ENCODE measurements at places on chromosomes 5 and 9. TPM values are rescaled to one million over a fixed set of nuclear protein-coding genes. Genes with fewer than 3 reads are reported as not detected.

The RNF183 gene
- total RNA-seq: not detected

The CA9 gene
- total RNA-seq: not detected

The ANXA2R gene
- total RNA-seq: 6.4 TPM

The CDC20B gene
- not detected for total RNA-seq

The CYLC2 gene
- total RNA-seq: not detected

The POMT1 gene
- 30.8 TPM for total RNA-seq

The ESM1 gene
- not detected for total RNA-seq

The TTLL11 gene
- 4.4 TPM for total RNA-seq

The SPATA31C1 gene
- not detected for total RNA-seq

The PCDHA9 gene
- 0.19 TPM for total RNA-seq

The FBXO10 gene
- 5.4 TPM for total RNA-seq
